ENCODE measurements at places on chromosomes 5 and 9.

- no peak for DNase-seq
These were observed 7.1 kb downstream of the BRD9 start for GRCh38 chr5:885529-885928.

GRCh38 chr5:151427258-151427657 lies 20.1 kb upstream of the SLC36A1 start:
- peak; percentile 54 for DNase-seq

DNA sequence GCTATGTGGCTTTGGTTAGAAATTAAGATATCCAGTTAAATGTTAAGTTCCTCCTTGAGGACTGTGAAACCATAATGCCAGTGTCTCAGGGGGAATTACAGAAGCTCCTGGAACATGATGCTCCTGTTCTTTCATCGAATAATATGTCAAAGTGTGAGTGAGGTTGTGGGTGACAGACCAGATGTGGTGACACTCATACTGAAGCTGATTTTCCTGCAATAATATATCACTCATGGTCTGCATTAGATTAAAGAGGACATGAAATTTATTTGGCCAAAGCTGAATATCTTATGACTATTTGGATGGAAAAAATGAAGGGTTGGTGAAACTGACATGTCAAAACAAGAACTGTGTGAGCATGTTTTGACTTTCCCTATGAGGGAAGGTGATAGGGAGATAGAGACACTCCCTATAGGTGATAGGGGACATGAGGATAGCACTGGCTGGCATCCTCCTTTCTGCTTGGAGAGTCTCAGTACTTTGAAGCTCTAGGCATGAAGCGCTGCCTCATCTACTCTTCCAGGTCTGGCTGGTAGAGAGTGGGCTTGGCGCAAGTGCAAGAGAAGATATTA lies 173.5 kb downstream of the ARHGEF28 start:
- no peak for DNase-seq

GRCh38 chr5:52388349-52388748 lies 399.4 kb upstream of the ITGA1 start:
- DNase-seq: no peak

GRCh38 chr9:70318002-70318401 lies 59.2 kb downstream of the SMC5 start:
- DNase-seq: no peak

GRCh38 chr5:66169534-66169933 lies 25.4 kb downstream of the SREK1 start:
- no peak for DNase-seq

- no peak for DNase-seq
These were observed 70.1 kb upstream of the MAN2A1 start for GRCh38 chr5:109619606-109620005.
